Stimulated activated CD4-positive, alpha-beta T cell treated with anti-CD3 and anti-CD28 coated beads, Interleukin-1b, Interleukin-23, amount 100 ng/mL, for 48 hours (primary cell): ENCODE measurements at places on chromosomes 4 and X.

- DNase-seq: no peak
Measured at GRCh38 chr4:185189606-185190305, 14.0 kb downstream of the CFAP97 start.

DNA sequence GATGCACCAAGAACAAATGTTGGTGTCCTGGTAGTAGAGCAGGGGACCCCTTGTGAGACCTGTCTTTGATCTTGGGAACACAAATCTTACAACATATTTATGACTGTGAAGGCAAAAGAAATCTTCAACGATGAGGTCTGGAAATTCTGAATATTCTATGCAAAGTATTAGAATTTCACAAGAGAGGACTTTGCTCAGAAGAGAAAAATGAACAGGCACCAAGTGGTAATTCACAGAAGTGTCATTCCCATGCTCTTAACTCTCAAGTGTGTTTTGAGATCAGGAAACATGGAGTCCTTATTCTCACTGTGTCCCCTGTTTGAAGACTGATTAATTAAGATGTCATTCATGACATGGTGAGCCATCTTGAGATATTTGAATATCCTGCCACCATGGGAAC, 52.5 kb downstream of the COQ2 start:
- DNase-seq: no peak

DNA sequence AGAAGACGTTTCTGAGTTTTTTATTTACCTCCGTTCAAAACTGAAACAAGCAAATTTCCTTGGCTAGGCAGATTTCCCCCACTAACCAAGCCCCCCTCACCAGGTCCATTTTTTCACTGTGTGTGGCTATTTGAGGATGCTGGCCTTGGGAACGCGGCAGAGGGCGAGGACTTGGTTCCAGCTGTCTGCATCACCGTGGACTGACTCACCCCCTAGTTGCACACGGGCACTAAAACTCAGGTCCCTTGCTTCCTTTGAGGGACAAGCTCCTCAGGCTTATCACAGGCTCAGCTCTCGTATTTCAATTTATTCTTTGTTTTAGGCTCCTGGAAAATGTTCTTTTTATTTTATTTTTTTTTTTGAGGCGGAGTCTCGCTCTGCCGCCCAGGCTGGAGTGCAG, 8.4 kb upstream of the MTNR1A start:
- DNase-seq: no peak

GRCh38 chrX:149074398-149074797, 430.7 kb downstream of the IDS start:
- DNase-seq: no peak

- no peak for DNase-seq
Measured at GRCh38 chr4:148542922-148543623, 100.9 kb upstream of the NR3C2 start.

DNA sequence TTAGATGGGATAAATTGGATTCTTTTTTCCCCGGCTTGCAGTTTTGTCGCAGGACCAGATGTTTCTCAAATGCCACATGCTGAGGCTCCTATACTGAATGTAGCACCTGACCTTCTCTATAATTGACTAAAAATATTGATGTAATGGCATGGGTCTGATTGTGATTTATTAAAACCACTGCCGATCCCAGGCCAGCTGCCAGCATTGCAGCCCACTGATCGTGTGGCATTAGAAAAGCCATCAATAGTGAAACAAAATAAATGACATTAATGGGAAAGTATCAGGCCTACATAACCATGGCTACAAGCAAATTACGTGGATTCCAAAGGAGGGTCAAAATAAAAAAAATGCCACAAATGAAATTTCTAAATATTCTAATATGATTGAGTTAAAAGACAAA, 98.7 kb downstream of the MAB21L2 start:
- no peak for DNase-seq

GRCh38 chr4:53779025-53779424, 187.7 kb upstream of the LNX1 start:
- no peak for DNase-seq

- DNase-seq: no peak
Measured at GRCh38 chr4:14247767-14248166, 620.2 kb upstream of the BOD1L1 start.

DNA sequence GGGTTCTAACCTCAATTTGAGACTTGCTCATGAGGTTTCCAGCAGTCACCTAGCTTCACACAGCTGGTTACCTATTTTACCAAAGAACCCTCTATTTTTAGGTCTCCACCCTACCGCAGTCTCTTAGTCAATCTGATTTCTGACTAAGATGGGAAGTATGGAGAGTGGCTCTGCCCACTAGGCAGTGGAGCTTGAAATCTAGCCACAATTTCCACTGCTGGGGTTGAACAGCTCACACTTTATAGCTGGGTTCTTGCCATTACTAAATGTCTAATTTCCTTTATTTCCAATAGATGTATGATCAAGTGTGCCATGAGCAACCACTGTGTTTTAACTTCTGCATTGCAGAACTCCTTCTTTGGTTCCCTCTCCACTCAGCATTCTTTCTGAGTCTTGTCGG, 43.1 kb downstream of the GASK1B start:
- DNase-seq: no peak

GRCh38 chr4:44351069-44351468, 97.5 kb downstream of the KCTD8 start:
- DNase-seq: no peak

DNA sequence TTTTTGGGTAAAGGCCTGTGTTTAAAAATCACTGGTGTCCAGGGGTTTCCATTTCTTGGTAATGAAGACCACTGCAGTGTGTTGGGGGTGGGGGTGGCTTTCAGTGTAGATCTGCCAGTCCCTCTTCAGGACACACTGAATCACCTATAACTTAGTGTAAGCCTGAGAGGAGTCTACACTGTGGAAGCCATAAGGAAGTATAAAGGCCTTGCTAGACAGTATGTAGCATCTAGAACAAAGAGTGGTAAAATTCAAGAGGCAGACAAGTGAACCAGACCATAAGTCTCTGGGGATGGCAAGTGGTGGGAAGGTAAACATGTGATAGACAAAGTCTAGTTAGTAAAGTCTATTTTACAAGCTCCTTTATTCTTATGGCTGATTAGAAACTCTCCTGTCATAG, 191.8 kb downstream of the CCNG2 start:
- DNase-seq: no peak

- DNase-seq: no peak
Measured at GRCh38 chr4:185412412-185412811, 13.4 kb downstream of the UFSP2 start.

GRCh38 chr4:53991821-53992220, 72.6 kb downstream of the CHIC2 start:
- DNase-seq: no peak

DNA sequence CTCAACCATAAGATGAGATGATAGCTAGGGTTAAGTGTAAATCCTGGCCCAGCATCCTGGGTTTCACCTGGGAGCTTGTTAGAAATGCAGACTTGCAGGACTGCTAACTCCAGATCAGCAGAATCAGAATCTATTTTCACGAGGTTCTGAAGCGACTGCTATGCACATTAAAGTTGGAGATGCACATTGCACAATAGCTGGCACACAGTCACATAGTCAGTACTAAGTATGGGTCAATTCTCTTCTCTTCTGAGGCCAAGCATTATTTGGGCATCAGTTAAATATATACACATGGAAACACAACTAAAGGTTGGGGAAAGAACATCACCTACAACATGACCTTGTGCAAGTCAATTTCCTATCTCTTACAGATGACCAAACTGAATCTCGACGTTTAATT, 155.1 kb upstream of the FGF13 start:
- DNase-seq: no peak

GRCh38 chrX:47172971-47173792, 20.4 kb upstream of the UBA1 start:
- no peak for DNase-seq
